AG20443 (cell line): ENCODE measurements at places on chromosomes 4 and X.

DNA sequence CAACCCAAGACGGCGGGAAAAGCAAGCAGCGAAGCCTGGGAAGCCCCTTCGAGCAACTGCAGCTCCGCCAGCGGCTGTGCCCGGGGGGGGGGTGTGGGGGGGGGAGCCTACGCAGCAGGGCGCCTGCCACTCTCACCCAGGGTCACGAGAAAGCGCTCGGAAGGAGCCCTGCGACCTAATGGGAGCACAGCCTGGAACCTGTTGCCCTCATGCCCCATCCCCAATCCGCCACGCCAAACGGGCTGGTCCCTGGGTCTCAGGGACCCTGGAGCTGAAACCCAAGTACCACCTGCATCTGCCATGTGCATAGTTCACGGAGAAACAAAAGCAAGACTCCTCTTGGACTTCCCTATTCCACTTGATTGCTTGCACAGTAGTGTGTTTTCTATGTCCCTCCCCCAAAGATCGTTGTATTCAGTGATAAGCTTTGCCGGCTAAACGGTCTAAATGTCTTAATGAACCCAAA is 359 bp upstream of the GAB3 start:
- no peak for DNase-seq

DNA sequence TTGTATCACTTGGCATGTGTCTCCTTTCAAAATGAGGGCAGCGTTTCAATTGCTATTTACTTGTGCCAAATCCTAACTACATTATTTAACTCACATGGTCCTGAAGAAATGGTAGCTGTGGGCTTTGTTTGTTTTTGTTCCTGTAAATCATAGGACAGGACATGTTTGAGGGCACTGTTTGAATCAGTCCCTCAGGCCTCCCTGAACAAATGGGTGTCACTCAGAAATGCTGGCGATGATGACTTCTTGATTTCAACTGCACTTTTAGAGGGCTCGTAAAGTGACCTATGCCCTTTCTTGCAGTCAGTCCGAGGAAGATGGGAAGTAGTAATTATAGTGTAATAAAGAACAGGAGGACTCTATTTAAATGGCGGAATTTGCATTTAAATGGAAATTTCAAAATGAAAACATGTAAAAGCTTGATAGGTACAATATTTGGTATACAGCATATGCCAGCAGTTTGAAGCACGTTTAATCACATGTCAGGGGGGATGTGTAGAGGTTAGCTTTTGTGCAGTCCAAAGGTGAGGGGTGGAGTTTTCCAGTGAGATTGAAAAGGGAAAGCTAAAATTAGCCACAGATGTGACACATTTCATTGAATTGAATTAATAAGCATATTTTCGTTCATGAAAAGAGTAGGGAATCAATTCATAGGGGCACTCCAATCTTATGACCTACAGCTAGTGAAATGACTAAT is 1958.7 kb upstream of the IGFBP7 start:
- DNase-seq = no peak

DNA sequence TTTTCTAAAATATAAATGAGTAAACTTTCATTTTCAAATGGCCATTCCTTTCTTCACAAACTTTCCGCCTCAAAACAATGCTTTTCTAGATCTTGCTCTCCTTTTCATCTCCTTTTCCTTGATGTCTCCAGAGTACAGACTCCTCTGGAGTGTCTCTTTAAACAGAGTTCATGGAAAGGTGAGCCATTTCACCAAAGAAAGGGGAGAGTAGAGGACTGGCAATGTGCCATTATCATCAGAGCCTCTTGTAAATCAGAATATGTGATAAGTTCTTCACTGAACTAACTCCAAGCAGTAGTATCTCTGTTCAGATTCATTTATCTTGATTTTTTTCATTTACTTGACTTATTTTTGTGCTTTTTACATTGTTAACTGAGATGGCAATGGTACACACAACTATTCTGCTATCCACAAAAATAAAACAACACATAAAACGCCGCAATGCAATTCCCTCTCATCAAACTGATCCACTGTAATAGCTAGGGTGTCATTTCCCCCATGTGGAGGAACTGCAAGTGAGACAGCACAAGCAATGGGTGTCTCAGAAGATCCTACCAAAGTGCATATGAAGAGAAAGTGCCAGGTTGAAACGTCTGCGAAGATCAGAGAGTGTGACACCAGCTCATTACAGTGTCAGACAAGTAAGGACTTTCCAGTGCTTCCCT is 125.4 kb downstream of the RASL11B start:
- no peak for DNase-seq

DNA sequence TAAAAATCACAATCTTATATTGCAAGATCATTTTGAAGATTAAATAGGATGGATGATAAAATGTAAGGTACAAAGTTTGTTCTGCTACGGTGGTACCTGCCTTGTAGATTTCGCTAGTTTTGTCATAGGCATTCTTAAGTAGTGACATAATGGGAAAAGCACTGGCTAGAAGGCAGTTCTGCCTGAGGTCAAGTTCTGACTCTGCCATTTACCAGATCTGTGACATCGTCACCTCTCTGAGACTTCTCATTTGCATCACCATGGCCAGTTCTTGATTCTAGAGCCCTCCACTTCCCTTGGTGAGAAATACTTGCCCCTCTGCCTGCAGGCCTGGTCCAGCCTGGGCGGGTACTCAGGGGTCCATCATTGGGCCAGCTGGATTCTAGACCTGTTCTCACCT is 85.2 kb downstream of the HS3ST1 start:
- no peak for DNase-seq

GRCh38 chr4:3311095-3311372 is 18.2 kb downstream of the RGS12 start:
- DNase-seq = no peak

DNA sequence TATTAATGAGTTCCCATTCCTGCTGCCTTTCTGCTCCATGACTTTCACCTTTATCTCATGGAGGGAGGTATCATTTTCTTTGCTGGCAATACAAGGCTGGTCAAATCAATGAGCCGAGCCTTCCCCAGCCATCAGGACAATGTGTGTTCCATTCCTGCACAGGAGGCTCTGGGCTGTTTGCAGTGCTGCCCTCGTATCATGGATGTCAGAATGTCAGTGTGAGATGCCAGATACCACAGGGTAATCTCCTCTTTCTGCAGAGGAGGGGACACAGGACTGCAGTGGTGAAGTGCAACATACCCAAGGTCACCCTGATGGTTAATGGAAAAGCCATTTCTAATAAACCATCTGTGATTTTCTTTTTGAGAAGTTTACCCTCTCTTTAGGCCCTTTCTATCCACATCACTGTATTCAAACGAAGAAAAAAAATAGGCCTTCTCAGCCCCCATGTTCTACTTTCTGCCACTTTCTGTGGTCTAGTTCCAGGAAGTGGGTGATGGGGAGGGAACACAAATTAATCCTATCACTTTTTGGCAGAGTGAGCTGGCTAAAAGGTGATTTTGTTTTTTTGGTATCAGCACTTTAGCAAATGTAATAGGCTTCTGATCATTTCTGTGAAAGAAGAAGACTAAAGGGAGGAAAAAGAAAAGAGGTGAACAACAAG is 490.2 kb upstream of the BOD1L1 start:
- DNase-seq = no peak
